ENCODE measurements at places on chromosomes 5 and 9. TPM values are rescaled to one million over a fixed set of nuclear protein-coding genes. Genes with fewer than 3 reads are reported as not detected.
A peak's percentile ranks its signal among the peaks of the same experiment; 100 is the strongest.

DNA sequence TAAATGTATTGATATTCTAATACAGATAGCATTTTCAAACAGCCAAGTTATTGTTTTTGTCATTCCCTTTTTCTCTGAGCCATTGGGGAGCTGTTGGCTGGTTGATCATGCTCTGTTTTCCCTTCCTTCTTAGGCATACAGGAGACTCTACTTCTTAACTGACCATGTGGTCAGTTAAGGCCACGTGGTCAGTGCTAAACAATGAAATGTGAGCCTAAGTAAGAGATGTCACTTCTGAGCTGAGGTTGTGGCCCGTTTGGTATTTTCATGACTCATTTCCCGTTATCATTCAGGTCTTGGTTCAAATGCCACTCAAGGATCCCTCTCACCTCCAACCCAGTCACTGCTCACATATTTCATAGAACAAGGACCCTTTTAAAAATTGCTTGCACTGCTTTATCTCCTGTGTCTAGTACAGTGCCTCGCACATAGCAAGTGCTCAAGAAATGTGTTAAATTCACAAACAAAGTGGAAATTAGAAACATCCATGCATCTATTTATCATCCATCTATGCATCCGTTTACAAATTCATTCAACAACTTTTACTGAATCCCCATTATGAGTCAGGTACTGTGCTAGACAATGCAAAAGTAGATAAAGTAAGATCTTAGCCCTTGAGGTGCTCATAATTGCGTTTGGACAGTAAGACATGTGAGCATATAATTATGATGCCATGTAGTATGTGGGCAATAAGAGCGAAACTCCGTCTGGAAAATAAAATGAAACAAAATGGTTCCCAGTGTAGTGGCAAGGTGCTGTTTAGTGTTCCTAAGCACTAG lies 50.7 kb downstream of the ARRDC3 start:
- peak; percentile 34 for DNase-seq

DNA sequence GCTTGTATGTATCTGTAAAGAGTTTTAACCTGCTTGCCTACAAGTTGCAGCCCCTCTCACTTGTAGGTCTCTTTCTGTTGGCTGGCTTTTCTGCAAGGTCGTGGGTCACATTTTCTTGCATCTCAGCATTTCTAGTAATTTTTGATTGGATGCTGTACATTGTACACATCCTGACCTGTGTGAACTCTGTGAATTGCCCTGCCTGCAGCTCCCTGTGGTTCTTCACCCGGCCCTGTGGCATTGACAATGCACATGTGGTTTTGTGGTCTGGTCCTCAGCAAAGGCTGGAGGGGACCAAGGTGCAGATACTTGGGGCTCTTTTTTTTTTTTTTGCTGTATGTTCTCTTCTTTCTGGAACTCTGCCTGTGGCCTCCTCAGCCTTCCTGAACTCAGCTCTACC lies 53.6 kb downstream of the WNK2 start:
- DNase-seq: no peak

DNA sequence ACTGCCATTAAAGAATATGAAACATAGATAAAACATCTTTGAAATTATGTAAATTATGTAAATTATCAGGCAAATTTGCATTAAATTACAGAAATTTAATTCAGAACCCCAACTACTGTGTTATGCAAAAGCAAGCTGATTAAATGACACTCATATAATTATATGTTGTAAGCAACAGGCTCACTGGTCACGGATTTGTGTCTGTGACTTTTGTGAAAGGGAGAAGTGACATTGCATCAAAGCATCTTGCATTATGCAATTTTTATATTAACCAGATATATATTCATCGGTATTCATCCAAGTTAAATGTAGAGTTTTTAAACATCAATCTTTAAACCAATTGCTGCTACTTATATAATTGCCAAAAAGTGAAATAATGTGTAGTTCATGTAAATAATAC lies 13.0 kb upstream of the GLIPR2 start:
- DNase-seq: no peak

GRCh38 chr9:93320591-93321219 lies 130.8 kb upstream of the FAM120A start:
- DNase-seq: no peak

DNA sequence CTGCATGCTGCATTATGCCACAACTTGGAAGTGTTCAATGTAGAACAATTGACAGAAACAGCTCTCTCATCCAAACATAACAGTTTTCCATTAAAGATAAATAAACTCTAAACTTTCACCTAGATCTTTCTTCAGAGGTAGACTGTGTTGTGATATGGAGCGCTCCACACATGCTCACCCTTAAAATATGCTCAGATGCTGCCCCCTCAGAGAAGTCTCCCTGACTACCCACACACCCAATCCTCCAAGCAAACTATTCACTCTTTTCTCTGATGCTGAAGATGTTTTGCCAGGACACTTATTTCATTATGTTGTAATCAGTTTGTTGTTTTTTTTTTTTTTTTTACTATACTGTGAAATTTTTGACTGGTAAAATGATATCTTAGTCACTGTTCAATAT lies 206.6 kb upstream of the RASA1 start:
- no peak for DNase-seq

DNA sequence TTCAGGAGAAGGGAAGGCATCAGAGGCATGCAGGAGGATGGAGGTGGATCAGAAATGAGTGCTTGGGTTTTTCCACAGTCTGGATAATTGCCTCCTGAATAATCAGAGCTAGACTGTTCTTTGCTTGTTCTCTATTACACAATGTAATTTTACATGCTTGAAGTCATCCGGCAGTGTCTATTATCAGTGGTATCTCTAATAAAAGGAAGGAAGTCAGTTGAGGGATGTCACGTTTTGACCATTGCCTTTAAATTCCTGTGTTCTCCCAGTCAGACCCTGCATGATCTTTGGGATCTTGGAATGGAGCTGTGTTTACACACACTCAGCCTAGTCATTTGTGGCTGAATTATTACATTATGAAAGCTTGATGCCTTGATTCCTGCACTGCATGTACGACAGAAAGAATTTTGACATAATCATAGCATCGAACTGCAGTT lies 91.0 kb downstream of the PDE8B start:
- DNase-seq: no peak

DNA sequence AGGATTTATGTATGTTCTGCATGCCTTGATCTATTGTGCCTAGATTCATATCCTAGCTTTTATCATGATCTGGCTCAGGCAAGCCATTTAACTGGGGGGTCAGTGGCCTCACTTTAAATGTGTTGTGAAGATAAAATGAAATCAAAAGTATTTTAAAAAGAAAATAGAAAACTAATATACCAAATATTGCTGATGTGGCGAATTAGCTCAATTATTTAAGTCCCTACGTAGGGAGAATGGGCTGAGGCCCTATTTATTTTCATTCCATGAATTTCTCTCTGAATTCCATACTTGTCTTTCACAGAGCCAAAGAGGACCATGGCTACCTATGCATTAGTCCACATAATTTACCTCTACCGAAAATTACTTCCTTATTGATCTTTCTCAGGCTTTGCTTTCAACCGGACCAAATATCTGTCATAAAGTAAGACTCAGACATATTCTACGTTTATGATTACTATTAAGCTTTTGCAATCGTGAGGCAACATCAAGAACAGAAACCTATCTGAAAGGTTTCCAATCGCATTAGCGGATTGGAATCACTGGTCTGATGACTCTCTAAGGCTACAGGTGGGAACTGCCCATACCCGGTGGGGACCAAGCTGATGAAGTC lies 1.7 kb downstream of the MBLAC2 start:
- no peak for DNase-seq

DNA sequence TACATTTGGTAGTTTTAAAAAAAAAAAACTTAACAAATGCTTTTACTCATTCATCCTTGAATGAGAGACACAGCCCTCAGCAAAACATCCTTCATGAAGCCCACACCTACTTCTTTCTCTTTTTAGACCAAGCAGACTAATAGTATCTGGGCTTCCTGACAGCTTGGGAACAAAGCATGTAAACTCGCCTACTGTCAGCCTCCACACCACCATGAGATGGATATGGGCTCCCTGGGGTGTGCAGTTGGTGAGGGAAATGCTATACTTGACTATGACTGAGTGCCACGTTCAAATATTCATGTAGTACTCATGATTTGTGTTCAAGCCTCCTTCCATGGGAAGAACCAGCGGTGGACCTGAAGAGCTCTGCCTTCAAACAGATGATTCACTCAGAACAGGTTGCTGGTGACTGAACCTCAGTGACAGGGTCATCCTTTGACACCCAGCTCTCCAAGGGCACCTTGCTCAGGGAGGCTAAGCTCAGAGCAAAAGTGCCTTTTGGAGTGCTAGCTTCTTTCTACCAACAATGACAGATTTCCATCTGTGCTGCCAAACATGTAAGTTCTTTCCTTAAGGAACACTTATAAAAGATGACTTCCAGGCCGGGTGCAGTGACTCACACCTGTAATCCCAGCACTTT lies 36.8 kb downstream of the SLC22A5 start:
- DNase-seq: no peak

DOCK8 gene
- 4.0 TPM for total RNA-seq

SLC45A2 gene
- under 0.01 TPM for total RNA-seq

ACTBL2 gene
- total RNA-seq: 0.16 TPM
